Stimulated activated effector memory CD8-positive, alpha-beta T cell treated with anti-CD3 and anti-CD28 coated beads, Interleukin-12 subunit alpha, Interleukin-12 subunit beta, amount 100 ng/mL, for 72 hours (primary cell): ENCODE measurements at places on chromosomes 1 and 21.

DNA sequence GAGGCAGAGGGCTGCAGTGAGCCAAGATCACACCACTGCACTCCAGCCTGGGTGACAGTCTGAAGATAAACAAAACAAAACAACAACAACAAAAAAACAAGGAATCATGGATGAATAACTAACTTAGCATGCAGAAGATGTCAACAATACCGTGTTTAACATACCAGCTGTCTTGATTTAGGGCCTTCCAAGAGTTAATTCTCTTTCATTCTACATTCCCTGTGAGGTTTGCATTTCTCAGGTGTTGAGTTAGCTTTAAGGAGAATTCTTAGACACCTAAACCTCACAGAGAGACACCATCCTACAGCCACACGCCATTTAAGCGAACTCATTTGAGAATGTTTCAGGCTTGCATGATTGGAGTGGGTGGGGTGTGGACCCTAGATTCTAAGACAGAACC is 363.1 kb upstream of the RUNX1 start:
- DNase-seq = no peak

GRCh38 chr1:79549201-79549600 is 542.7 kb upstream of the ADGRL4 start:
- no peak for DNase-seq

DNA sequence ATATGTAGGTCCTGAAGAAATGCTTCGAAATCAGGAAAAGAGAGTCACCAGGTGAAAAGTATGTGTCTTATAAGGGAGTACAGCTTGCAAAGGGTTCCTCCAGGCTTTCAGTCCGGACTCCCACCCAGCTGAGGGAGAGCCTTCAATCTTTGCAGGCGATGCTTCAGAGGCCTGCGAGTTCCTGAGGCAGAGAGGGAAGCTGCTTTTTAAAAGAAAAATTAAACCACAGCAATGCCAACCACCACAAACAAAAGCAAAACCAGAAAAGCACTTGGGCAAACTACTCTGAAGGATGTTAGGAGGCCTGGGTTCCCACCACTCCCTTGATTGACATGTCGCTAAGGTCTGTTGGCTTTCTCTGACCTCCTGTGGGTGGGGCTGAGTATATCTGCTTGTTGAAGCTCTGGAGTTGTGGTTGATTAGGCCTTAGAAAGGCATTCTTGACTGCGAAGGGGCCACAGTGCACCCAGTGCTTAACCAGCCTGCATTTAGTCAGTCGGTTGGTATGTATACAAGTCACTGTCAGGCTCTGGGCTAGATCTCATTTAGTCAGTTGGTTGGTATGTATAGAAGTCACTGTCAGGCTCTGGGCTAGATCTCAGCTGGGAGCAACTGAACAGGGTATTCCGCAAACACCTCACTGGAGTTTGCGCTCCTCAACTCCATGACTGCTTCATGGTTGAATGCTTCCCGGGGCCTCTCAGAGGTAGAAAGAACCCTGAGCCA is 1.2 kb downstream of the NIPAL3 start:
- peak; percentile 24 for DNase-seq

DNA sequence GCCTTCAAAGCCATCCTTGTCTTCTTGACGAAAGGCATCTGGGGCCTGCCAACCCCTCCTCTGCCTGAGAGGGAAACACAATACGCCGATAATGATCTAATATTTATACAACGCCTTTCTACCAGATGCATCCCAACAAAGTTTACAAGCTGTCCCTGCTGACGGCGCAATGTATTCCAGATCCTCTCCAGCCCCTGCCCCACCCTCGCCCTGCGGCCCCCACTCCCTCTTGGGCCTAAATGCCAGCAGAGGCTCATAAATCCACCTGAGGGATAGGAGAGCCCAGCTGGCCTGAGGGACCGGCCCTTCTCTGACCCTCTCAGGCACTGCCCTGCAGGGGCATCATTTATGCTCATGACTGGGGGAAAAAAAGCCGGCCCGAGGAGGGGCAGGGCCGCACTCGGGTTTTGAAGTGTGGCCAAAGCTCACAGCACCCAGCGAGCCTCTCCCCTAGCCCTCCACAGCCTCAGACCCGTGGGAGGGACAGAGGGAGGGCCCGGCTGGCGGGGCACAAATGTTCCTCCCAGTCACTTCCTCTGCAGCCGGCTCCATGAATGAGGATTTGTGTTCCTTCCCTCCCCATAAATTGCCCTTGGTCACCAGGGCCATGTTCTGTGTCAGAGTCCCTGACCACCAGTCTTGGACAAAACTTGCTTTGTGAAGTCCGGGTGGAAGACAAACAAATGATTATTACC is 140.3 kb downstream of the FOXD2 start:
- DNase-seq = no peak

DNA sequence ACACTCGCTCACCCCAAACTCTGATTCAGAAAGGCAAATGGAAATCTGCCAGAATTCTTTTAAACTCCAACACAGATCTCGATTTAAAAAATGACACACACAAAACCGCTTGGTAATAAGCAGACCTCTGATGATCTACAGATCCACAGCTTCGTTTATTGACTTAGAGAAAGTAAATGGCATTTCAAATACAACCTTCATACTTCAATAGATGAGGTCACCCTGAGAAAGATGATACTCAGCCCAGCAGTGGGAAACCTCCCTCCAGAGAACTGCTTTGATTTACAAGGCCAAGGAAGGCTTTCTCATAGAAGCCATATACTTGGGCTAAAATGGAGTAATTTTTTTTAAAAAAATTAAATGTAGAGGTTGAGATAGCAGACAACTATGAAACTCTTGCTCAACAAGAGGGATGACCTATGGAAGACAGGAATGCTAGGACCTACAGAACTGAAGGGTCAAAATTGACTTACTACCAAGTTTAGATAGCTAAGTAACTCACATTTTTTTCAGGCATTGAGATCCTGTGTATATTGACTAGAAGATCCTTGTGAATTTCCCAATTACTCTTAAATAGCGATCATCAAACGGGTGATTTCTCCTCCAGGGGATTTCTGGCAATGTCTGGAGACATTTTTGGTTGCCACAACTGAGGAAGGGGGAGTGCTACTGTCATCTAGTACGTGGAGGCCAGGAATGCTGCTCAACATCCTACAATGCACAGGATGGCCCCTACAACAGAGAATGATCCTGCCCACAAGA is 143.9 kb downstream of the CLIC6 start:
- no peak for DNase-seq

GRCh38 chr1:221979444-221980032 is 237.6 kb upstream of the DUSP10 start:
- no peak for DNase-seq

DNA sequence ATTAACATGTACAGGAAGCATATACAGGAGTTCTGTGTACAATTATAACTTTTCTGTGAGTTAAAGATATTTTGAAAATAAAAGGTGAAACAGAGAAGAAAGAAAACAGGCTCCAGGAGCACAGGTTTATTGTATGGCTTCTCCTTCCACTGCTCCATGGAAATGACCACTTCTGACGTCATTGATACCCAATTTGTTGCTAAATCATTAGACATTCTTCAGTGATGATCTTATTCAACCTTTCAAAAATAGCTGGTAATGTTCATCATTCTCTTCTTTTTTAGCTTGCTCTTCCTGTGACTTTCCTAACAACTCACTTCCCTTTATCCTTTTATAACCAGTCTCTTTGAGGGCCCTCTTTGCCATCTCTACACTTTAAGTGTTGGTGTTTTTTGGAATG is 77.8 kb downstream of the KCNK2 start:
- DNase-seq = no peak

GRCh38 chr1:173478094-173478674 is 1.0 kb downstream of the PRDX6 start:
- no peak for DNase-seq

- no peak for DNase-seq
These were observed 2.4 kb upstream of the PDXK start for GRCh38 chr21:43716376-43717165.

GRCh38 chr1:33443705-33444180 is 12.8 kb upstream of the PHC2 start:
- DNase-seq = no peak

- no peak for DNase-seq
These were observed 650 bp downstream of the TNFAIP8L2 start for GRCh38 chr1:151157067-151157531.

DNA sequence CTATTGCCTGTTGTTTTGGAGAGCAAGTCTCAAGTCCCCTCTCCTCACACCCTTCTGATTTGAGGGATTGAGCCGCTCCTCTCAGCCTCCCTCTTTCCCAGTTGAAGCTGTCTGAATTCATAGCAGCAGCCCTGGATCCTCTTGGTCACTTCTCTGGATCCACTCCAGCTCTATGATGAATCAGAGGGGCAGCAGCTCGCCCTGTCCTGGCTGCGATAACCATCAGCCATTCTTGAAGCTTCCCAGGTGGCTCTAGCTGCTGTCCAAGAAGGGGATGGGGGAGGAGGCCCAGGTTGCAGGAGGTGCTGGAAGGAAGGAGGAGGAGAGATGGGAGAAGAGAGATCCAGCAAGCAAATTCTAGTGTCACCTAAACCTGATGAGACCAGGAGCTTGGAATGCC is 31.3 kb downstream of the WNT4 start:
- DNase-seq = no peak

GRCh38 chr1:151574575-151575529 is 34.7 kb downstream of the TUFT1 start:
- no peak for DNase-seq

DNA sequence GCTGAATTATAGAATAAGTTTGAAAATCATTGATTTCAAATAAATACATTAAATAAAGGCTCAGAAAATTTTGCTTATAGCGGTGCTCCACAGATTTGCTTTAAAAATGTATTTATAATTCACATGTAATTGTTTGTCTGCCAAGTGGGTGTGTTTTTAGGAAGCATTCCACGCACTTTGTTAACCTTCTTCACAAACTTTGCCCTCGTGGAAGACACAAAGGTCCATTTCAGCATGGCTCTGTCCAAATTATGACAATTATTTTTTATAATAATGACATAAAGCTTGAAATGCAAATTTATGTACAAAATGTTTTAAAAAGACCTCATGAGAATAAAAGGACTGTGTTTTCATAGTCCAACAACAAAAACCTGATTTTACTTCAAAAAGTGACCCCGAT is 146.1 kb downstream of the GRIK1 start:
- no peak for DNase-seq

GRCh38 chr21:14531757-14532316 is 14.3 kb downstream of the SAMSN1 start:
- no peak for DNase-seq

DNA sequence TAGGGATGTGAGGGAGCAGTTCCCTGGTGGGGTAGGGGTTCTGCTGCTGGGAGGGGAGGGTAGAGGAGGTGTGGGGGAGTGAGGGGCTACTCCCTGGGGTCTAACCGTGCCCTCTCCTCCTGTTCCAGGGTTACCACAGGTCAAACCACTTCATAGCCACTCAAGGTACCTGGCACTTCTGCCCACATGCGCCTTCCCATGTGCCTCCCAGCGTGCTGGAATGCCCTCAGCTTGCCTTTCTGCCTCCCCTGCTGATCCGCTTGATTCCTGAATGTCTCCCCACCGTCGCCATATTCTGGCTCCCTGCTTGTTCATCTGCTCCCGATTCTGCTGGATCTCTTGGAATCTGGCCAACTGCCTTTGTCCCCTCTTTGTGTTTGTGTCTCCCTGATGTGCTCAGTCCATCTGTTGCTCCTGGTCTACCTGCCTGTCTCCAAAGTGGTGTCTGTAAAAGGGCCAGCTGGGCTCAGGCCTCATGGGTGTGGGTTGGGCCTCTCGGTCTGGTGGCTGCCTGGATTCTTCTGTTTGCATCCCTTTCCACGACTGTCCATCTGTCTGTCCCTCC is 74.4 kb downstream of the PTPRU start:
- no peak for DNase-seq

- DNase-seq = no peak
These were observed 8.6 kb downstream of the C1orf35 start for GRCh38 chr1:228094432-228095016.

DNA sequence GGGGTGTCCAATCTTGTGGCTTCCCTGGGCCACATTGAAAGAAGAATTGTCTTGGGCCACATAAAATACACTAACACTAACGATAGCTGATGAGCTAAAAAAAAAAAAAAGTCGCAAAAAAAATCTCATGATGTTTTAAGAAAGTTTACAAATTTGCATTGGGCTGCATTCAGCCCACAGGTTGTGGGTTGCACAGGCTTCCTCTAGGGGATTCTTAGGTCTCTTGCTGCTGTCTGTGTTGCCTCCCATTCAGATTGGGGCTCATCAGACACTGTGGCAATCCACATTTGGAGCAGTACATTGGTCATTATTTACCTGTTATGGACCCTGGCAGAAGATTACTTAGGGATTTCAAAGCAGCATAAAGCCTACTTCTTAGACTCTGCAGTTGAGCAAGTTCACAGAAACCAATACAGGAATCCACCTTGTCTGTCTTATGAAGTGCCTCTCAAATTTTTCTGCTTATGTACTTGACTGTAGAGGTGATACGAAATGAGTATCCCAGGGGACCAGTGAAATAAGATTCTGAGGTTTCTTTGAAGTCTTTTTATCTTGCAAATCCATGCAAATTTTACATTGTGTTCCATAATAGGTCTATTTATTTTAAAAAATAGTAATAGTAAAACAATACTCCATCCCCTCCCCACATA is 205.5 kb downstream of the RPS6KC1 start:
- DNase-seq = no peak

GRCh38 chr1:203565981-203566380 is 60.7 kb upstream of the ATP2B4 start:
- no peak for DNase-seq

GRCh38 chr1:55428944-55429931 is 214.1 kb upstream of the USP24 start:
- DNase-seq = no peak

GRCh38 chr1:90132306-90132705 is 137.4 kb downstream of the ZNF326 start:
- no peak for DNase-seq

GRCh38 chr1:222991908-222992307 is 151.1 kb downstream of the TLR5 start:
- DNase-seq = no peak

DNA sequence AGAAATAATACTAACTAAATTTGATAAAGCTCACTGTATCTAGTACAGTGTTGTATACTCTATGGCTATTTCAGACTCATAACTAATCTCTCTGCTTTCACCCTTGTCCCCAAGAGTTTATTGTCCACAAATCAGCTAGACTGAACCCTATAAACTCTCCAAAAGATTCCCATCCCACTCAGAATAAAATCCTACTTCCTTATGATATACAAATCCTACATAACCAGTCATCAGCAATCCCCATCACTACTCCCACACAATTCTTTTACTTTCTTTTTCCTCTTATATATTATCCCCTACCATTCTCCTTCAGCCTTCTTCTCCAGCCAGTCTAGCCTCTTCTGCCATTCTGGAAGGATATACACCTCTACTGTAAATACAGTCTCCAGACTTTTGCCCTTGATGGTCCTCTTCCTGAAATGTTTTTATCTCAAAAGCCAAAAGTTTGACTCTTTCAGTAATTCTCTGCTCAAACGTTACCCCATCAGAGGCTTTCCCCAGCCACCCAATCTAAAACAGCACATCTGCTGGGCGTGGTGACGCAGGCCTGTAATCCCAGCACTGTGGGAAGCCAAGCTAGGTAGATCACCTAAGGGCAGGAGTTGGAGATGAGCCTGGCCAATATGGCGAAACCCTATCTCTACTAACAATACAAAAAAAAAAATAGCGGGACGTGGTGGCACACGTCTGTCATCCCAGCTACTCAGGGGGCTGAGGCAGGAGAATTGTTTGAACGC is 41.6 kb downstream of the ABL2 start:
- DNase-seq = no peak
